Osteocyte (in vitro differentiated cells): ENCODE measurements at places on chromosomes 12 and 14. TPM values are rescaled to one million over a fixed set of nuclear protein-coding genes. Genes with fewer than 3 reads are reported as not detected.

GAS2L3 gene
- total RNA-seq = 10.9 and 11.3 TPM in 2 replicates

NELL2 gene
- total RNA-seq = not detected in 2 replicates

ASIC1 gene
- total RNA-seq = 2.1 and 3.0 TPM in 2 replicates

IL22 gene
- total RNA-seq = not detected in 2 replicates

ESPL1 gene
- total RNA-seq = 7.6 and 8.6 TPM in 2 replicates

LRTM2 gene
- total RNA-seq = not detected in 2 replicates

GRCh38 chr12:113581342-113581741 lies 109.7 kb upstream of the LHX5 start:
- no peaks in the 10 kb centered on the region for H3K36me3 ChIP-seq

DNA sequence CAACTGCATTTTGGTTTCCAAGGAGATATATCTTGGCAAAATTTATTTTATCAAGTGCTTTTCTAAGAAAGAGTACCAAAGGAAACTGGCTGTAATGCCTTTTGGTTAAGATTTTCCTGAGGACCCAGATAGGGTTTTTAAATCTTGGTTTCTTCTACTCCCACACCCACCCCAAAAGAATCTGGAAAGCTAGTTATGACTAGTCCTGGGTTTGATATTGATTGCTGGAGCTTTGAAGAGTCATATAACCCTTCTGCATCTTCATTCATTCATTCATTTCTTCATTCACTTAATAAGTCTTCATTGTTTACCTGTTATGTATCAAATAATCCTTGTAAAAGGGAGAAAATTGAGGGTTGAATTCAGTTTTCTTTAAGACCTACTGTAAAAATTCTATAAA lies 425.2 kb downstream of the PCNX1 start:
- H3K36me3 ChIP-seq = peaks cover 15% of the 10 kb centered on the region
- H3K27me3 ChIP-seq = no peaks in the 10 kb centered on the region
- no peak overlapping the region for H3K4me3 ChIP-seq
- DNase-seq = no peak
- H3K4me1 ChIP-seq = peaks cover 23% of the 10 kb centered on the region

- peaks cover 64% of the 10 kb centered on the region for H3K36me3 ChIP-seq
- H3K27me3 ChIP-seq = no peaks in the 10 kb centered on the region
Measured at GRCh38 chr14:67377916-67378315, 17.8 kb downstream of the EIF2S1 start.

DNA sequence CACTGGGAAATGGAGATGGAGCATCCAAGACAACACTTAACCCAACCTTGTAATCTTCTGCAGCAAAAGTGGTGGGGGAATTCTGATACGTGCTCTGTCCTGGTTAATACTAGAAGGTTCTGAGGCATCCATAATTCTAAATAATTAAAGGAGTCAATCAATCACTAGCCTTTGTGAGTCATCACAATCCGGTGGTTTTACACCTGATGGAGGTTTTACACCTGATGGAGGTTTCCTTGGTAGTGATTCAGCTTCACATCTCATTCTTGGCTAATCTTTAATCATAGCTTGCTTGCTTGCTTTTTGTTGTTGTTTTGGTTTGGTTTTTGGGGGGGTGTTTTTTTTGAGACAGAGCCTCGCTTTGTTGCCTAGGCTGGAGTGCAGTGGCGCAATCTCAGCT lies 343.4 kb downstream of the DPF3 start:
- H3K27ac ChIP-seq = no peak overlapping the region
- peaks cover 6% of the 10 kb centered on the region for H3K4me1 ChIP-seq
- H3K4me3 ChIP-seq = no peak overlapping the region
- H3K36me3 ChIP-seq = no peaks in the 10 kb centered on the region
- no peak for DNase-seq

GRCh38 chr14:55097881-55098560 lies 31.0 kb upstream of the LGALS3 start:
- no peak for DNase-seq
- no peak overlapping the region for H3K27ac ChIP-seq
- H3K4me1 ChIP-seq = peaks cover 23% of the 10 kb centered on the region
- no peak overlapping the region for H3K4me3 ChIP-seq
- H3K36me3 ChIP-seq = no peaks in the 10 kb centered on the region

GRCh38 chr14:103908580-103908979 lies 19.7 kb upstream of the TDRD9 start:
- H3K27me3 ChIP-seq = no peaks in the 10 kb centered on the region
- H3K27ac ChIP-seq = no peak overlapping the region
- H3K4me3 ChIP-seq = no peak overlapping the region

- H3K27me3 ChIP-seq = no peaks in the 10 kb centered on the region
- DNase-seq = no peak
- H3K27ac ChIP-seq = no peak overlapping the region
- H3K36me3 ChIP-seq = peaks cover 44% of the 10 kb centered on the region
- no peak overlapping the region for H3K4me3 ChIP-seq
Measured at GRCh38 chr12:64139021-64139420, 83.1 kb downstream of the KICS2 start.

- H3K4me3 ChIP-seq = no peak overlapping the region
- no peaks in the 10 kb centered on the region for H3K4me1 ChIP-seq
- no peaks in the 10 kb centered on the region for H3K27me3 ChIP-seq
- no peak for DNase-seq
- H3K36me3 ChIP-seq = peaks cover 20% of the 10 kb centered on the region
Measured at GRCh38 chr12:123165537-123165936, 14.6 kb upstream of the PITPNM2 start.

DNA sequence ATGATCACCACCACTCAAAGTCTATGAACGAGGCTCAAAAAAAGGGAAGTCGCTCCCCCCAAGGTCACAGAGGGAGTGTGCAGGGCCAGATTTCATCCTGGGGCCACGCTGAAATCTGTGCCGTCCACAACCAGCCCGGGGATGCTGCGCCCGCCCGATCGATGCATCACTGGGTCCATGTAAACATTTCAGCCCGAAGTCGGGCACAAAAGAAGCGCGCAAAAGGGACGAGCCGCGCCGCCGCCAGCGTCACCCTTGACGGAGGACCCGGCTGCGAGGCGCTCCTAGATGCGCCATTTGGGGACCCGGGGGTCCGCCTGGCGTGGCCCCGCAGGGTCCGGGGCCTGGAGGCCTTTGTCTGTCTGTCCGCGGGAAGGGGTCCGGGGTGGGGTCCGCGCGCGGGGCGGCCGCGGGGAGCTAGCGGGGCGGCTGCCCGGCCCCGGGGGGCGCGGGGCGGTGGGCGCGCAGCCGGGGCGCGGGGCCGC lies 503 bp downstream of the FBXO21 start:
- H3K36me3 ChIP-seq = peaks cover 15% of the 10 kb centered on the region
- no peak for DNase-seq
- H3K4me1 ChIP-seq = peaks cover 21% of the 10 kb centered on the region
- H3K4me3 ChIP-seq = peak overlapping the region; percentile 91
- peak overlapping the region; percentile 43 for H3K27ac ChIP-seq
